Renal cortical epithelial cell (primary cell): ENCODE measurements at places on chromosomes 1 and 21. TPM values are rescaled to one million over a fixed set of nuclear protein-coding genes. Genes with fewer than 3 reads are reported as not detected.

CFAP74 gene
- total RNA-seq: not detected in 2 replicates

FAM177B gene
- total RNA-seq: not detected in 2 replicates

GJA9 gene
- 0.20 and 0.35 TPM in 2 replicates for total RNA-seq

AMIGO1 gene
- 1.2 and 4.1 TPM in 2 replicates for total RNA-seq

EDARADD gene
- total RNA-seq: 0.05 TPM in 1 of 2 replicates, not detected in the other

L1TD1 gene
- under 0.01 TPM in 1 of 2 replicates, not detected in the other for total RNA-seq

AMY1A gene
- not detected in 2 replicates for total RNA-seq

TMOD4 gene
- not detected in 2 replicates for total RNA-seq

AUNIP gene
- 0.89 and 5.7 TPM in 2 replicates for total RNA-seq

CDC73 gene
- 19.3 and 54.4 TPM in 2 replicates for total RNA-seq

FCER1G gene
- not detected in 2 replicates for total RNA-seq

TFF3 gene
- total RNA-seq: 0.40 and 0.87 TPM in 2 replicates

TGFB2 gene
- 47.4 and 69.3 TPM in 2 replicates for total RNA-seq

ADGRL2 gene
- 41.2 and 117 TPM in 2 replicates for total RNA-seq

CFHR5 gene
- total RNA-seq: not detected in 2 replicates

EPS15 gene
- 52.3 and 67.6 TPM in 2 replicates for total RNA-seq

ZFYVE9 gene
- total RNA-seq: 21.9 and 48.9 TPM in 2 replicates

ACTA1 gene
- 0.10 TPM in 1 of 2 replicates, not detected in the other for total RNA-seq

OR2G6 gene
- 0.05 TPM in 1 of 2 replicates, not detected in the other for total RNA-seq
